NCI-H2081 treated with DMSO at 0.1 percent for 48 hours (cell line): ENCODE measurements at places on chromosomes 5 and 9.

DNA sequence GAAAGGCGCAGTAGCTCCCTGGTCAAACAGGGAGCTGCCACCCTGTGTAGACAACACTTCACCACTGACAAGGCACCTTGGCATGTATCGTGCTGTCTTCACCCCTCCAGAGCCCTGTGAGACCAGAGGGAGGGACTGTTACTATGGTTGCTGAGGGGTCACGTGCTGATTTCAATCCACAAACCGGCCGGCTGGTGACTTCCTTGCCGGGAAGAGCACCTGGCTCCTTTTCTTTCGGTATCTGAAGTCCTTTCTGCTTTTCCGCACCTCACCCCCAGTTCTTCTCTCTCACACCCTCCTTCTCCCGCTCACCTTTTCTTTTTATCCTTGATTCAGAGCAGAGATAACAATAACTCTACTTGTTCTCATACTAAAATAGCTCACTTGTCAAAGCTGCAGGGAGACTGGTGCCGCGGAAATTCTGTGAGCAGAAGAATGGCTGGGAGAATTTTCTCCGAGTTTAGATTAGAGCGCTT lies 327.2 kb downstream of the ZSWIM6 start:
- no peak for DNase-seq

DNA sequence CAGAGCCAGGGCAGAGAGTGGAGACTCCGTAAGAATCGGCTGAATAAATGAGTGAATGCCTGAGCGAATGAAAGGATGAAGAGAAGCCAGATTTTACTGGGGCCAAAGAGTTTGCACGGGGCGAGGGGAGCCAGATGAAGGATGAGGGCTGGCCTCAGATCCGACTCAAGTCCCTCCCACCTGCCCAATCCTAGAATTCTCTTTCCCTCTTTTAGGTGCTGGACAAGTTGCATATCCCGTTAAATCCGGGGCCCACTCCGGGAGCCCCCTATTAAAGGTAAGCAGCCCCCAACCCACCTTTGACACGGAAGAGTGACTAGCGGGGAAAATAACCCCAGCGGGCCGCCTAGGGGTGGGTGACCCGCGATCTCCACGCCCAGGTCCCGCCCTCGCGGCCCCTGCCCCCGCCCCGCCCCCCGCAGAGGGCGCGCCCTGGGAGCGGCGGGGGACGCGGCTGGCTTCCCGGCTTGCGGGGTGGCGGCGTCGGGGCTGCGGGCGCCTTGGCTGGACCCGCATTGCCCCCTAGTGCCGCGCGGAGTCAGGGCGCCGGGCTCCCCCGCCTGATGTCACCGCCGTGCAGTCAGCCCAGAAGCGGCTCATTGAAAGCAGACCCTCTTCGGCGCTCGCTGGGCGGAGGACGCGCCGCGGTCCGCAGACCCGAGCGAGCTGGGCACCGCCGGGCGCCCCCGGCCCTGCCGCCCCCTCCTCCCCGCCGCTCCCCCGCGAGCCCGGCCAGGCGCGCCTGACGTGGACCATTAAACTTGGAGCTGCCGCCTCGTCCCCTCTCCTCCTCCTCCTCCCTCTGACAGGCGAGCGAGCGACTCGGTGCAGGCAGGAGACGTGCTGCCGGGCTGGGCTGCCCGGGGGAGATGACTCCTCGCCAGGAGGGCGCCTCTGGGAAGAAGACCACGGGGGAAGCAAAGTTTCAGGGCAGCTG lies at the start of gene ADRA1B:
ADRA1B (plus strand) TSS at position 579 of the 937 bp plus-strand sequence. CDS start 424 bp downstream, outside the sequence.
- DNase-seq = no peak

DNA sequence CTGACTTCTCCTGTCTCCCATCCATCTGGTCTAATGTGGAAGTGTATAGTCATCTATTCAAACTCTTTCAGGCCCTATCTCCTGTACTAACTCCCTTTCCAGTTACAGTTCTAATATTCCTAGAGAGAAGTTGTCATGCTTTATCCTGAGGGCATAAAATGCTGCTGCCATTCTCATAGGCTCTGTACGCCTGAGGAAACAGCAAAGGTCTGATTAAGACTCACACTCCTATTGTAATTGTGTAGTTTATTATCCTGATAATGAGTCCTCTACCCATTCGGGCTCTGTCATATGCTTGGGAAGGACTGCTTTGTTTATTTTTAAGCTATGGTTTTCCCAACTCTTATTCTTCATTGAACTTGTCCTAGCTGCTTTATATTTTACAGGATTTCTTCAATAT lies 290.4 kb downstream of the TMEM38B start:
- no peak for DNase-seq

GRCh38 chr5:15023846-15024245 lies 152.3 kb upstream of the ANKH start:
- no peak for DNase-seq

- no peak for DNase-seq
These were observed 31.4 kb downstream of the KCTD16 start for GRCh38 chr5:144202072-144202471.

- no peak for DNase-seq
These were observed 287.1 kb downstream of the SEC61B start for GRCh38 chr9:99509065-99509745.

GRCh38 chr9:112104401-112104800 lies 70.7 kb downstream of the SUSD1 start:
- no peak for DNase-seq

GRCh38 chr9:38039907-38040682 lies 28.9 kb downstream of the SHB start:
- no peak for DNase-seq

GRCh38 chr5:9903801-9904200 lies 273.6 kb upstream of the TAS2R1 start:
- peak; percentile 65 for DNase-seq

DNA sequence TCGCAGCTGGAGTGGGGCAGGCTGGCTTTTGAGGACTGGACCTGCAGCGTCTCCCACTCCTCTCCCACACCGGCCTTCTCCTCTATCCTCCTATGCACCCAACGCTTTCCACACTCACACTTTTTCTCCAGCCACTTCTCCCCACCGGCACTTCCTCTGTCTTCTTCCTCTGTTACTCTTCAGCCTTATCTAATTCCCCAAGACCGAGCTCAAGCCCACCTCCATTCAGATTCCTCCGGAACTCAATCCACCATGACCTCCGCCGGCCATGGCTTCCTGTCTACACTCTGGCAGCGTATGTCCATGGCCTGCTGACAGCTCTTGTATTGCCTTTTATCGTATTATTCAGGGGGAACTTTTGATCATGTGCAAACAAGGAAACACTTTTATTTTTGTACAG lies 545 bp upstream of the OR2V1 start:
- no peak for DNase-seq
